Stimulated activated CD8-positive, alpha-beta memory T cell treated with anti-CD3 and anti-CD28 coated beads, Interleukin-2, amount 100 ng/mL, for 48 hours (primary cell): ENCODE measurements at places on chromosomes 16 and 17.

- DNase-seq = no peak
Measured at GRCh38 chr16:86884390-86884650, 306.0 kb downstream of the FOXL1 start.

- no peak for DNase-seq
Measured at GRCh38 chr16:79668502-79668901, 68.0 kb upstream of the MAF start.

DNA sequence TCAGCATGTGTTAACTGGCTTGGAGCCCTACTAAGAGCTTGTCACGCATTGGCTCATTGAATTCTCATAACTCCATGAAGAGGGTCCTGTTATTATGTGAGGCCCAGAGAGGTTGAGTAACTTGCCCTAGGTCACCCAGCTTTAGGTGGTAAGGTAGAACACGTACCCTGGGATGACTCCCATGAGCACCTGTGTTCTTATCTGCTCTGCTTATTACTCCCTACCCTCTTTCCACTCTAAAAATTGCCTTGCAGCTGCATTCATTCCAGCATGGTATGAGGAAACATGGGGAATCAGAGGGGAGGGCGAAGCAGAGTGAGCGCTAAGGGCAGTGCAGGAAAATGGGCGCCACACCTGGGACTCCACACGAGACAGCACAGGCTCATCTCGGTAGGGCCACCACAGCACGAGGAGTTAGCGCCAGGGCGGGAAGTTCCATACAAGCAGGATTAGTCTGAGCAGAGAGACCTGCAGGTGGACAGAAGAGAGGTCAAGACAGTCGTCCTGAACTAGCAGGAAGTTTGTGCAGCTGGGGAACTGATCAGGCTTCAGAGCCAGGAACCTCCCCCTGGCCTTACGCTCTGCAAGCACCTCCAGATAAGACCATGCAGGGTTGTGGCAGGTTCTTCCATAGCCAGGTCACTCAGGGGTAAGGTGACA, 10.1 kb downstream of the COPZ2 start:
- DNase-seq = no peak

DNA sequence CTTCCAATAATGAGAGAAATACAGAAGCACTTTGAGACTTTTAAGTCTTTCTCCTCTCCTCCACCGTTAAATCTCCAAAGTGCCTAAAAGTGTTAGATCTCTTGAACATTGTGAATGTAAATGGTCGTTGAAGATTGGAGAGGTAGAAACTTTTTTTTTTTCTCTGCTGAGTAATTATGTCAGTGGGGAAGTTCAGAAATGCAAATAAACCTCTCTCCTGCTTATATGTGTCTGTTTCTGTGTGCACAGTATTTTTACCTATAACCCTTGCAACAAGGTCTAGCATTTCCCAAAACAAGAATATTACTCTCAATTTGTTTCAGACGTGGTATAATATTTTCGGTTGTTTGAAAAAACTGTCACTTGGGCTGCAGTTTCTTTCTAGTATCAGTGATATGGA, 833.6 kb upstream of the CDH8 start:
- no peak for DNase-seq

DNA sequence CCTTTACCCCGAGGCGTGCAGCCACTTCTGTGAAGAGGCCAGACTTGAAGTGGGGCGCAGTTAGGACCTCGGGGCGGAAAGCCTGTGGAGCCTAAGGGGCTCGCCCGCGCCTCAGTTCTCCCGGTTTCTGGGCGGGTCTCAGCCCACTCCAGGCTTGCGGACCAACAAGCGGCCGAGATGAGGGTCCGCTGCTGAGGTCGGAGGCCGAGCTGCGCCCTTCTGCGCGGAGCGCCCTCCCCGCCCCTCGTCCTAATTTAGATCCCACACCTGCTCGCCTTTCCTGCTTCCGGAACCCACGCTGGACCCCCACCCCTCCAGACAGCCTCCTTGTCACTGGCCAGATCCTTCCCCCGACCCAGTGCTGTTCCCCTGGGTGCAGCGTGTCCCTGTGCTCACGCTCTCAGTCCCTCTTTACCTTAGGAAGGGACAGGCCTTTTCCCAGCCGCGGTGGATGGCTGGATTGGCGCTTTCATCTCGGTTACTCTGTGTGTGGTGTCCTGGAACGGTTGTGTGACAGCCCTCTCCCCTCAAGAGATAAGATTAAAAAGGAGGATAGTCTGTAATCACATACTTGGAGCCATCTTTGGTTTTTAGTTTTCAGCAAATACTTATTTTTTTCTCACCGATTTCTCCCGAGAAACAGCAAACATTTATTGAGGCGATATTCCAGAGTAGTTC, 933 bp upstream of the ATXN7L3 start:
- DNase-seq = no peak

DNA sequence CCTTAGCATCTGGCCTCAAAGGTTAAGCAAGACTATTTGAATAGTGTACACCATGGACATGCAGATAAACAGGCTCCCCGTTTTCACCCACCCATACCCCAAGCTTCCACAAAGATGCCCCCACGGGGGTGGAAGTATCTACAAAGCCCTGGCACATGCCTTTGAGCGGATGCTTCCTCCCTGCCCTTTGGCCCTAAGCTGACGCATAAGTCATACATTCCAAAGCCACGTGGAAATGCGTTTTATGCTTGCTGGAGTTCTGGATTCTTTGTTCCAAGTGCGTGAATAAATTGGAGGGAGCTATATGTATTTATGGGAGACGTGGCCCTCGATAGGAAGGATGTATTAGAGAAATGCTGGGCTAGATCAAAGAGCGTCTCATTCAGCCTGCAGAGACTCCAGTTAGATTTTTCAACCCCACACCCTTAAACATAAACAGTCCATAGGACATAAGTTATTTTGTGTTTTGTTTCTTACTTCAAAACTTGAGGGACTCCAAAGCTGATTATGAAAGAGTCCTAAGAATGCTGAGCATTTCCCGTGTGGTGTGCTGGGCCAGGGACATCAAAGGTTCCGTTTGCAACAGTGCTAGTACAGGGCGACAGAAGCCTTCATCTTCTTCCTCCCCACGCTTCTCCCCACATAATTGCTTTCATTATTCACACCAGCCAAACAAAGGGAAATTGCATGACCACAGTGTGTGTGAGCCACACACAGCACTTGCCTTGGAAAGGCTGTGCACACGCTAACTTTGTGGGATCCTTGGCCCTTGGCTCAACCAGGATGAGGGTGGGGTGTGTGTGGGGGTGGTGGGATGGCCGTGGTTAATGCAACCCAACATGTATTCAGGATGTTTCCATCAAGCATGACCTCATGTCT, 73.6 kb downstream of the WIPI1 start:
- no peak for DNase-seq

DNA sequence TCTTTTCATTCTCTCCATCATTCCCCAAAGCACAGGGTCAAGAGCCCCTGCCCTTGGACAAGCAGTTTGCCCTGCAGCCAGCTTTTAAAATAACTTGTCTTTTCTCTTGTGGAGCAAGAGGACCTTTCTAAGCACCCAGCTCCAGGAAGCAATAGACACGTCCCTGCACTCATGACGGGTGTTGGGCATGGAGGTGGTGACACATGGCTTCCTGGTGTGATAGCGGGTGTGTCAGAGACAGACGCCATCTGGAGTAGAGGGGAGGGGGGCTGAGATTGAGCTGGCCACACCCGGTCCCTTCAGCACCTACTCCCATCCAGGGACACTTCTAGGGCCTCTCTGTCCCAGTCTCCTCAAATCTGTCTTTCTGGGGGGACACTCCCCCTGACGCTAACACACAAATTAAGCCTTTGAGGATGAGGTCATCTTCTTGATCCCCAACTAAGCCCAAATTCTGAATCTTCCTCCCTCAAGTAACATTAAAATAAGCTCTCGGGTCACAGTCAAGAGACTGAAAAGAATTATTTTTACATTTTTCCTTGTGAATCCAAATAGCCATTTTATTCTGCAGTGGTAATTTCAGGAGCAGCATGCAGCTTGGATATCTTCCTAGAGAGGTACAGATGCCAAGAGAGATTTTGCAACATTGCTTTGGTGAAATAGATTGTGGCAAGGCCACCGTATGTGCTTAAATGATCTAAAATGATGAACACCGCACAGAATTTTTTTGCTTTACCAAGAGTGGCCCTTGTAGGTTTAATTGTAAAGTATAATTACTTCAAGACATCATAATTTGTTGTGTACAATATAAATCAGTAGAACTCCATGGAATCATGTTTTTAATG, 216.6 kb upstream of the IRX3 start:
- no peak for DNase-seq

- no peak for DNase-seq
Measured at GRCh38 chr17:42153919-42154742, 658 bp downstream of the RAB5C start.

GRCh38 chr17:21286909-21287702, 2.6 kb downstream of the MAP2K3 start:
- DNase-seq = no peak

DNA sequence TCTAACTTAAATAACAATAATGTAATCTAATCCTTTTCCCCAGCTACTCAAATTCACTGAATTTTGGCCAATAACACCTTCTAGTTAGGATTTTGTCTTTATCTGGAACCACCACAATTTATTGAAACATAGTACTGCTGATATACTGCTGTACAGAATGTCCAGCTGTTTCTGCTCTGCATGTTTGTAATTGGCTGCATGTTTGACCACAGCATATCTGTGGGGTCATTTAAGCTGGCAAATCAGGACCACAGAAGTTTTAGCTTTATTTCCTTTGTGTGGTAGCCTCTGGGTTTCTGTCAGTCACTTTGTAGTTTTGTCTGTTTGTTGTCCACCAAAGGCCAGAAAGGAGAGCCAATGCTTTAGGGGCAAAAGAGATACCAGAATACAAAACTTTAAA, 22.2 kb upstream of the RAB11FIP4 start:
- DNase-seq = no peak

GRCh38 chr17:52938623-52939230, 780.2 kb upstream of the CA10 start:
- DNase-seq = no peak

DNA sequence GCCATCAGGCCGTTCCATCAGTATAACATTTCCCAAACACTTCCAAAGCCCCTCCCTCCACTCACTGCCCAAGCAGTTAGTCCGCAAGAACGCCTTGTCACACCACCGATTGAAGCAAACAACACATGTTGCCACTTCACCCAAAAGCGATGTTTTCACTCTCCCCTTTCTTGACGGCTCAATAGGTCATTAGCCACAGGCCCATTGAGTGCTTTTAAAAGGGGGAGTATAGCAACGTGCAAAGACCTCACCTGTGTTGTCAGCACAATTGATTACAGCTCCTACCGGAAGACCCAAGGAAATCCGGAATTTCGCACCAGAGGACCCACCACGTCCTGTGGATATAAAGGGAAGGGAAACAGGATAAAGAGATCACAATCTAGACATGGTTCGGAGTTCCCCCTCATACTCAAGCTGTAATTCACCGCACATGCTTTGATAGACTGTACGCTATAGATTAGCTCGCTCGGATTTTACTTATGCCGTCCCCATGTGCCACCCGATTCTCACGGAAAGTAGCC, 690 bp downstream of the RPL23 start:
- no peak for DNase-seq

- DNase-seq = no peak
Measured at GRCh38 chr17:67412032-67412431, 35.0 kb downstream of the PITPNC1 start.

DNA sequence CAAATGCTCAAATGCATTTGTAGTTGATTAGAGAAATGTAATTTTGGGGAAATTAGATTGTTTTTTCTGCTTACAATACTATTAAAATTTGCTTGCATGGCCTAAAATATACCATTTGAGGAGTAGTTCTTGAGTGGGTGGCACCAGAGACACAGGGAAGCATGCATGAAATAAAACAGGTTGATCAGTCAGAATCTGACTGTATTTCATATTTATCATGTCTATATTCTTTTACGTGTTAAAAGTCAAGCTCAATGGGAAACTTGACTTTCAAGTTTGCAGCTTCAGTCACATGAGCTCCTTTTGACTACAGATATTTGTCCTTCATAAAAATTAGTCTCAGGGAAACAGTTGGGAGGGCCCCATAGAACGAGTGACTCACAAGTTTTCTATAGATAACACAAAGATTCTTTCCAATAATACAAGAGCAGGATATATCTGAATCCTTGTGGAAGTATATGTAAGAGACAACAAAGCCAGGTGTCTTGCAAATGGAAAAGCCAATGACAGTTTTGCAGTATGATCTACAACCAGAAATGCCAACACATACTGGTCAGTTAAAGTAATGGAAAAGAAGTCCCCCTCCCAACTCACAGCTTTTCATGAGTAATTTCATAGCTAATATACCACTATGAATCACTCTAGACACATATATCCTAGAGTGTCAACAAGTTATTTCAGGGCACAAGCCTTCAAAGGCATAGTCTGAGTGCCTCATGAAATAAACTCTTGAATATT, 42.2 kb upstream of the CORO6 start:
- DNase-seq = no peak

DNA sequence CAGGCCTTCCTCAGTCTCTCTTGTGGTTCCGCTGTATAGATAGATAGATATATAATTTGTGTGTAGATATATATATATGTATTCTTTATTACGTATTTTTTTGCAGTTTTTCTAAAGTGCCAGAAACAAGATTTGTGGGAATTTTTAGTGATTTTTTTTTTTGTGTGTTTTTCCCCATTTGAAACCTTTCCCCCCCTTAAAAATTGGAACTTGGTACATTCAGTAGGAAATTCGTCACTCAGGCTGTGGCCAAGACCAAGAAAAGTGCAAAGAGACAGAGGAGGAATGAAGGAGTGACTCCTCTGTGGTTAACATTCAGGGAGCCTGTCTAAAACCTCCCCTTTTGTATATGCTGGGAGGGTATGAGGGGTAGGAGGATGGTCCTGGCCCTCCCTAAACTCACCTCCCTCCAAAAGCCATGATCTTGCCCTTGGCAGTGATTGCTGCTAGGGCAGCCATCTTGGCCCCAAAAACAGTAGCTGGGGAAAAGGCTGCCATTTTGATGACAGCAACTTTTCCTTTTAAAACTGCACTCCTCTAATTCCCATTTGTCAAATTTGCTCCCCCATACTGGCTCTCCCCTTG, 15.2 kb downstream of the CHRNB1 start:
- no peak for DNase-seq

- no peak for DNase-seq
Measured at GRCh38 chr17:28507567-28508203, 1.5 kb downstream of the FOXN1 start.

- DNase-seq = no peak
Measured at GRCh38 chr16:66554495-66554894, 2.1 kb downstream of the CKLF start.

GRCh38 chr17:73969956-73970355, 233.5 kb upstream of the RPL38 start:
- DNase-seq = no peak

GRCh38 chr17:67492824-67493517, 115.9 kb downstream of the PITPNC1 start:
- no peak for DNase-seq

- DNase-seq = no peak
Measured at GRCh38 chr16:58449768-58450167, 50.2 kb upstream of the NDRG4 start.

- no peak for DNase-seq
Measured at GRCh38 chr17:39808409-39808997, 55.6 kb downstream of the IKZF3 start.

DNA sequence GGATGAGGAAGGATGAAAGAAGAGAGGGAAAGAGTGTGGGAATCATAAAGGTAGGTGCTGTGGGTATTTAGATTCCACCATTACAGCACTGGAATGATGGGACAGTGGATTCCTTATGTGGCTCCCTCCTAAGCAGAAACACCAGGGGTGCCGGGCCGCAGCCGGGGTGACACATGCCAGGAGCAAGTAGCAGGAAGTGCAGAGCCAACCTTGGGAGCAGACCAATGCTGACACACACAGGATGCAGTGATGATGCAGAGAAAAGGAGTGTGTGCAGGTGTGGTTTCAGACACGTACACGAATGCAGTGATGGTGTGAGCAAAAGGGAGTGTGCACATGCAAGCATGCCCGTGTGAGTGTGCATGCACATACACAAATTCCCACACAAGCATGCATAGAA, 338.0 kb downstream of the SLC39A11 start:
- DNase-seq = no peak
